D341Med (cell line): ENCODE measurements at places on chromosomes 16 and 17.

GRCh38 chr17:1454541-1454940, 1.5 kb downstream of the CRK start:
- no peak for DNase-seq

GRCh38 chr17:57615836-57616757, 129.0 kb downstream of the CCDC182 start:
- no peak for DNase-seq

DNA sequence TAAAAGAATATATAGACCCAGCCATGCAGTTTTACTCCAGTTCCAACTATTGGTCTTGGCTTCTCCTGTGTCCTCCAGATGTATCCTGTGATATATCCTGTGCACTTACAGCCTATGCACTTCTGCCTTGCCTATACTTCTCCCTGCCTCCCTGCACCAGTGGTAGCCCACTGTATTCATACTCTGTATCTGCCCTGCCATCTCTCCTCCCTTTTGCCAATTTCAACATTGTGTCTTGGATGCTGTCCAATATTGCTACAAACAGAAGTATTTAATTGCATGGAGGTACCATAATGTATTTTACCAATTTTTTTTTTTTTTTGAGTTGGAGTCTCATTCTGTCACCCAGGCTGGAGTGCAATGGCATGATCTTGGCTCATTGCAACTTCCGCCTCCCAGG, 242.7 kb downstream of the HAPSTR1 start:
- no peak for DNase-seq

- no peak for DNase-seq
Observed at GRCh38 chr17:8623591-8623990, 6.9 kb downstream of the MYH10 start.

DNA sequence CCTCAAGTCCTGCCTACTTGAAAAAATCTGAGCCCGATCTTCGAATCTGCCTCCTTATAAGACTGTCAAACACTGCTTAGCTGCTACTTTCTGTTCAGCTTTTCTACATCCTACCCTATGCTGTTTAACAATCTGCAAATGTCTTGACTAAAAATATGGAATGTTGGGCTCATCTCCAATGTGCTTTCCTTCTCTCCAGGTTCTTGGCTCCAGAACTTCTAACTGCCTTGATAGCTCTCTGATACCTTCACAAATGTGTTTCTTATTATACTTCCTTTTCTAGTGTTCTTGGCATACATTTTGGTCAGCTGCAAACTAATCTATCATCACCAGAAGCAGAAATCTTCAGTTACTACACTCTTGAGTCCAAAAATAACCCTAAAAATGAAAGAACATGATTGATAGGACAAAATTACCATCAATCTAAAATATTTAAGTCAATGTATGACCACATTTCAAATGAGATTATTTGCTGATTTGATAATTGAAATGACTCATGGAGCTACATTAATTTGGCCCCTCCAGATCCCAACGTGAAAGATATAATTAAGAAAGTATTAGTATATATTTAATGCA, 372.3 kb upstream of the MON1B start:
- DNase-seq, result no peak

DNA sequence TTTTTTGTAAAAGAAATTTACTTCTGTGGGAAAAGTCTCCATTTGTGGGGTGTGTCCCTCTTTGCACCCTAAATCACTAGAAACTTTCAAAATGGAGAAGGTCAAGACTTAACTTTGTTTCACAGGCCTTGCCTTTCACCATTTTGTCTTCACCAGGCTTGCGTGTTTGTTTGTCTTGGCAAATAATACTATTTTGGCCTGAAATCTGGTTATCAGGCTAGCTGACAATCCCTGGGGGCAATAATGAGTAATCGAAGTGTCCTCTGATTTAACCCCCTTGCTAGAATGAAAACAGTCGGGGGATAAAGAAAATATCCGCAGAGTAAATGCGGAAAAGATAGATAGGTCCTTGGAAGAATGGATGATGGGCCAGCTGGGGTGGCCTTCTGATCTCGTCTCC, 34.5 kb downstream of the SLC39A11 start:
- DNase-seq, result no peak

DNA sequence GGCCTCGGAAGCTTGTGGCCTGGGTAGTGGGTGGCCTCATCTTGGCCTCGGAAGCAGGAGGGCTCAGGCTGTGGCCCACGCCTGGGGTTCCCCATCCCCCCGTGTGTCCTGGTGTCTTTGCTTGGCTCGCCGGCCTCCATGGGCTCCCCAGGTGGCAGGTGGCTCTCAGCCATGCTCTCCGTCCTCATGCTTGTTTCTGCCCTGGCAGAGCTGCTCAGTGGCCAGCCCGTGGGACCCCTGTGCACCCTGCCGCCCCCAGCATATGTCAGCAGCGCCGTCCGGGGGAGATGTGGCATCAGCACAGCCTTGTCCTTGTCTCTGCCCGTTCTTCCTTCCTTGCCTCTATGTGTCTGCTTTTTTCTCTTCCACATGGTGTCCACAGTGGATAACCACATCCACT, 38.5 kb downstream of the TBCD start:
- no peak for DNase-seq

GRCh38 chr16:27228621-27229501, 25.5 kb downstream of the KDM8 start:
- no peak for DNase-seq

- DNase-seq, result no peak
Observed at GRCh38 chr17:75205793-75206163, 299 bp downstream of the NUP85 start.

GRCh38 chr17:19677736-19678379, 29.3 kb downstream of the ALDH3A2 start:
- DNase-seq, result no peak

DNA sequence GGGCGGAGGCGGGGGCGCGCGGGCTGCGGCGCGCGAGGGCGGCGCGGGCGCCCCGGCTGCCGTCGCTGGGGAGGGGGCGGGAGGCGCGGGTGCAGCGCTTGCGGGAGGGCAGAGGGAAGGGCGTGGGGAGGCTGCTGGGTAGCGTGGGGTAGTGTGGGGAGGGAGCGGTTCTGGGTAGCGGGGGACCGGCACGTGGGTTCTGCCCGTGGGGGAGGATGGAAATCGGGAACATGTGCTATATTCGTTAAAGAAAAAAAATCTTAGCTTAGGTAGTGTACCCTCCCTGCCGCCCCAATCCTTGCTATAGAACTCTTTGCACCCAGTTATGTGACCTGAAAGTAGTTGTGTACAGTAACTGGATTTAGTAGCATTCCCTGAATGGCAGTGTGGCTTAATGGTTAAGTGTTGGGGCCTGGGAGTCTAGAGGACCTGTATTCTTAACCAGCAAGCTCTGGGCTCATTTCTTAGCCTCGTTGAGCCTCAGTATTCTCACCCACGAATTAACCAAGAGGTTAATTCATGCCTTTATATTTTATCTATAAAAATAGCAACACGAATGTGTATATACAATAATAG, 646 bp downstream of the RABEP1 start:
- no peak for DNase-seq

- DNase-seq, result no peak
Observed at GRCh38 chr16:86888231-86889053, 310.1 kb downstream of the FOXL1 start.

DNA sequence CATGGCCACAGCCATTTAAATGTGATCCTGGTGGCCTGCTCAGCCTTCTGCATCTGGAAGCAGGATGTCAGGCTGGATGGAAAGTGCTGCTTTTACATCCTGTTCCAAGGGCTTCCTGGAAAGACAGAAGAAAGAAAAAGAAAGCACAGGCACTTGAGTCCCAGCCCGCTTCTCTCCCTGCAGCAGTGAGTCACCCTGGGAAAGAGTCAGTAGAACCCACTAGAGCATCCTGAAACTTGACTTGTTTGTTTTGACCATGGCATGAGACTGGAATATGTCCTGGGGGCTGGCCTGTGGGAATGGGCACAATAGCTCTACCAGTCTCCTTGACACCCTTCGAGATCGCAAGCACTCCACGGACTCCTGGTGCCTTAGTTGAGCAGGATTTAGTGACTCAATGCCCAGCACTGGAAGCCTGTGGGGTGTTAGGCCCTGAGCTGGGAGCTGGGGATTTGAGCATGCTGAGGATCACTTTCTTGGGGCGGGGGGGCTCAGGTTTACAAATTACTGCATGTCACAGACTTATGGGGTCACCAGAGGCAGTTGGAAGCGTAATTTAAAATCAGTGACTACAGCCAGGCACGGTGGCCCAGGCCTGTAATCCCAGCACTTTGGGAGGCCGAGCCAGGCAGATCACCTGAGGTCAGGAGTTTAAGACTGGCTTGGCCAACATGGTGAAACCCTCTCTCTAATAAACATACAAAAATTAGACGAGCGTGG, 22.1 kb upstream of the GNA13 start:
- no peak for DNase-seq

DNA sequence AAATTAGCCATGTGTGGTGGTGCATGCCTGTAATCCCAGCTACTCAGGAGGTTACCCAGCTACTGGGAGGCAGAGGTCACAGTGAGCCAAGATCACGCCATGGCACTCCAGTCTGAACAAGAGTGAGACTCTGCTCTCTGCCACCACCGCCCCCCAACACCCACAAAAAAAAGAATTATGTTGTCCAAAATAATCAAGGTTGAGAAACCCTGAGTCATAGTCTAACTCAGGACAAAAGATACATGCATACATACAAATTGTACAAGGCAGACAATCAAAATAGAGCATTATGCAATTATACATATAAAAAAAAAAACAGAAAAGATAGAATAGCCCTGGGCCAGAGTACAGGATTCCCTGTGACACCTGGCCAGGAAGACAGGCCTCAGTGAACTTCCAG, 6.6 kb upstream of the KPNB1 start:
- no peak for DNase-seq

GRCh38 chr16:15033309-15033707, 22.6 kb downstream of the NTAN1 start:
- DNase-seq, result no peak

DNA sequence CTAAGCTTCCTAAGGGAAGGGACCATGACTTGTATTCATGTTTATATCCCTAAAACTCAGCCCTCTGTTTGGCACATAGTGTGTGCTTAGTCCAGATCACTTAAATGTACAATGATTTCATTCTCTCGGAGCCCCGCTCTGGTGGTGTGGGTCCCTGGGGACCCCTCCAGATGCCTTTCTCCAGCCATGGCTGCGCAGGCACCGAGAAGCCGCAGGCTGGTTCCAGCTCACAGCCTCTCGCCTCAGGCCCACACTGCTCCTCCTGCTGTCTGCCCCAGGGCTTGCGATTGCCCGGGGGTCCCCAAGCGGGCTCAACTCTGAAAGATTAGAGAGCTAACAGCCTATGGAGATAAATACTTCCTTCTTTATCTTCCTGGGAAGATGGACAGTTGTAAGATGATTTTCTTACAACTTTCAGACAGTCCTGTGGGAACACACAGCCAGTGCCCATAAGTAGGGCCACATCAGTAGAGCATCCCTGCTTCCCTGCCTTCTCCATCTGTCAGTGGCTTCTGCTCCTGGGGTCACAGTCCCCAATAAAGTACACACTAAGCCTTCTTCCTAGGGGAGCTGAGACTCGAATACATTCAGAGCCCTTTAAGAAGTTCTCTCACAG, 66.2 kb downstream of the CENPV start:
- DNase-seq, result no peak

DNA sequence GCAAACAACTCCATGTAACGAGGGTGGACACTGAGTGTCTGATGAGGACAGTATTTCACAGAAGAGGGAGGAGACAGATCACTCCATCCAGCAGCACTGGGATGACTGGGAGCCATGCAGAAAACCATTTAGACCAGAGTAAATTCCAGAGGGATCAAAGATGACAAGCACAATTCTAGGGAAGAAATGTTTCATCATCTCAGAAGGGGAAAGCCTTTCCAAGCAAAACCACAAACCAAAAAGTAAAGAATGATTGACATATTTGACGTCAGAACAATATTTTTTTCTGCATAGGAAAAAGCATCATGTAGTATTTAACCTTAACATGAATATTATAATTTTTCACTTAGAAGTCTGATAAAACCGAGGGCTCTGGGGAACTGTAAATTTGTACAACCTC, 4.8 kb downstream of the DNASE1 start:
- no peak for DNase-seq

DNA sequence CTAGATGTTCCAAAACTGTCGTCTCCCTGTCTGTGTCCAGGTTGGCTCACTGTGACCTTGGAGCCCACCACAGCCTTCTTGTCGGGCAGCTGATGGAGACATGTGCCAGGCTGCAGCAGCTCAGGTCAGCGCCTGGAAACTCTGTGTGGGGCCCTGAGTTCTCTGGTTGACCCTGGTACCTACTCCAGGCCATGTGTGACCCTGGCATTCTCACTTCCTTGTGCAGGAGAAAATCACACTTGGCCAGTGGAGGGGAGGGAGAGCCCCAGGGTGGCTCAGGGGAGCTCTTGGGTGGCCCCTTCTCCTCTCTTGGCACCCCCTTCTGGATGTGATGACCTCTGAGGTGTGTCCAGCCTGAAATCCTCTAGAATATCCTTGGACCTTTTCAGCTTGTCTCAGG, 25.0 kb upstream of the CPNE2 start:
- no peak for DNase-seq

DNA sequence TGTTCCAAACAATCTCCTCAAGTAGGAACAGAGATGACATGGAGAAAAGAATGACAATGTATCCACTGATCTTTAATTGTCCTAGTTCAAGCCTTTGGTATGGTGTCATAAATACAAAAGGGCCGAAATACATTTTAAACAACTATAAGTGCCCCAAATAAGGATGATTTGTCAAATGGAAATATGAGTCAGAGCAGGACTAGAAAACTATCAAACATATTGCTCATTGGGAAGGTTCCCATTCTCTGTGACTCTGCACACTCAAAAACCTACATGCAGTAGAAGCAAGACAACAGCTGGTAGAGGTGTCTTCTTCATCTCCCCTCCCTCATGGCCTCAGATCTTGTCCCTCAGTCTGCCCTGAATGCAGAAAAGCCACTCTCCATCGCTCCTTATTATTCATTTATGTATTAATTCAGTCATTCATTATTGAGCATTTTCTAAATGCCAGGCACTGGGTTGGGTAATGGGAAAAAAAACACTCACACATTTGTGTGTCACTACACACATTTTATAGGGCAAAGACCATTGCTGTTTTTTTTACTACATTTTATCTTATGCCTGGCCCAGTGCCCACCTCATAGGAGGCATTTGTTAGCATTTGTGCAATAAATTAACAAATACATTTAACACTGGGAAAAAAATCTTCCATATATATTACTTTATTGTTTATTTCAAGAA, 10.1 kb downstream of the CA10 start:
- no peak for DNase-seq

- no peak for DNase-seq
Observed at GRCh38 chr16:11788914-11789313, 8.1 kb downstream of the ZC3H7A start.

DNA sequence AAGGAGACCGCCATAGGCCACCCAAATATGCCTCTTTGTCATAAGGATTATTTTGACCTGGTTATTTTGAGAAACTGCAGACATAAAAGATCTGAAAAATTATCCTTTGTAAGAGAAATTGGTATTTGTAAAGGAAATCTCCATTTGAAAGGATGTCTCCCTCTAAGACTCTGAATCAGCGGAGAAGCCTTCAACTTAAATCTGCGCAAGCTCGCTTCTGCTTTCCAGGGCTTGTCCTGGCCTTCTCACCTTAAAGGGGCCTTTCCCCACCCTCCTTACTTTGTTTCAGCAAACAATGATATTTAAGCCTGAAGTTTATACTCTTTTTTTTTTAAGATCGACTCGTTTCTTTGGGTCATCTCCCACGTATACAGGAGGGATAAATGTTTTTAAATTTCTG, 34.5 kb downstream of the HSBP1 start:
- no peak for DNase-seq
